ENCODE measurements at places on chromosomes 2 and 18.

- no peak for DNase-seq
Measured at GRCh38 chr18:74493689-74494088, 2.5 kb upstream of the CNDP2 start.

GRCh38 chr2:71277147-71277475 is 50.2 kb upstream of the PAIP2B start:
- DNase-seq, result no peak

- no peak for DNase-seq
Measured at GRCh38 chr2:128775914-128776285, 457.2 kb upstream of the HS6ST1 start.

GRCh38 chr2:119645173-119645855 is 33.7 kb upstream of the TMEM177 start:
- DNase-seq, result no peak

- no peak for DNase-seq
Measured at GRCh38 chr2:232973796-232974195, 39.3 kb downstream of the NGEF start.

GRCh38 chr2:176068419-176068832 is 15.3 kb downstream of the EVX2 start:
- DNase-seq, result no peak

DNA sequence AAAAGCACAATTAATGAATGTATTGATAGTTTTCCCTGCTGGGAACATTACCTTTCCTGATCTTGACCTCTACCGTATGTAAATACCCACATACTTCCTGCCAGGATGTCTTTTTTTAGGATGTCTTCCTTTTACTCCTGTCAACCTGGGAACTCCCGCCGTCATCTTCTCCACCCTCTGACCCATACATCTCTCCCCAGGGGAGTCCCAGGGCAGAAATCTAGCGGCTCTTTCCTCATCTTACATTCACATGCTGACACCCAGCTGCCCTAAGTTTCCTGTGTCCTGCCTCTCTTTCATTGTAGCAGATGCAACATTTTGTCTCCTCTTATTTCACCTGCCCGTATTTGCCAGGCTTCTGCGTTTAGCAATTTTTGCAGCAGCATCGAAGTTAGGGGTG is 107.8 kb downstream of the CRIM1 start:
- no peak for DNase-seq
